ENCODE measurements at places on chromosomes 6 and 20.

DNA sequence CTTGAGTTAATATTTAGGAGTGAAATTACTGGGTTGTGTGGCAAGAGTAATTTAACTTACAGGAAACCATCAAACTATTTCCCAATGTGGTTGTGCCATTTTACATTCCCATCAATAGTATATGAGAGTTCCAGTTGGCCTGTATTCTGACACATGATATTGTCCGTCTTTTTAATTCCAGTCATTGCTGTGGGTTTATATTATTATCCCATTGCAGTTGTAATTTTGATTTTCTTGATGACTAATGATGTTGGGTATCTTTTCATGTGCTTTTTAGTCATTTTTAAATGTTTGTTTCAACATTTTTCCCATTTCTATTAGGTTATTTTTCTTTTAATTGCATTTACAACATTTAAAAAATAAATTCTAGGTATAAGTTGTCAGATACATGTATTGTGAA, 614.0 kb downstream of the UTRN start:
- peak; percentile 45 for DNase-seq

- DNase-seq: no peak
These were observed 37.0 kb downstream of the CEP250 start for GRCh38 chr20:35492352-35492751.

DNA sequence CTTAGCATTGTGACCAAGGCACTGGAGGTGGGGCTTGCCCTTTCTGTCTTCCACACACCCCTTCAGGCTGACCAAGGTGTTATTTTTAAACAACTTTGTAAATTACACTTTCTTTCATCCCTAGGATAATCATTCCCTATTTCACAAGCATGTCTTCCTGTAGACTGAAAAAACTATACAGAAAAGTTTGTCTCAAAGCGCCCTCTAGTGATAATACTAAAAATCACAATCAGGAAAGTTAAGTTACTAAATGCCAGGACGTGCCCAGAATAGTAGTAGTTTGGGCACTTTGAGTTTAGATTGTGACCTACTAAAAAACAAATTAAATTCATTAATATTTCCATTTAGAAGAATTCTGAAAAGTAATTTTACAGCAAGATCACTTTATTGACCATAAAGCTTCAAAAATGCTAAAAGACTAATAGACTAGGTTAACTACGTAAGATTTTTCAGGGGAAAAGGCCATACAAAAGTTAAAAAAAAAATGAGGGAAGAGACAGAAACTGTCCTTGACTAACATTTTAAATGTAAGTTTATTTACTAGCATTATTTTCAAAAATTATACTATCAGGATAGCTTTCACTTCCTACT, 123.3 kb upstream of the DUSP22 start:
- peak; percentile 81 for DNase-seq

- DNase-seq: no peak
These were observed 18.0 kb upstream of the ZFAND3 start for GRCh38 chr6:37801605-37801940.

- DNase-seq: no peak
These were observed 1.7 kb upstream of the MYB start for GRCh38 chr6:135179372-135179771.

DNA sequence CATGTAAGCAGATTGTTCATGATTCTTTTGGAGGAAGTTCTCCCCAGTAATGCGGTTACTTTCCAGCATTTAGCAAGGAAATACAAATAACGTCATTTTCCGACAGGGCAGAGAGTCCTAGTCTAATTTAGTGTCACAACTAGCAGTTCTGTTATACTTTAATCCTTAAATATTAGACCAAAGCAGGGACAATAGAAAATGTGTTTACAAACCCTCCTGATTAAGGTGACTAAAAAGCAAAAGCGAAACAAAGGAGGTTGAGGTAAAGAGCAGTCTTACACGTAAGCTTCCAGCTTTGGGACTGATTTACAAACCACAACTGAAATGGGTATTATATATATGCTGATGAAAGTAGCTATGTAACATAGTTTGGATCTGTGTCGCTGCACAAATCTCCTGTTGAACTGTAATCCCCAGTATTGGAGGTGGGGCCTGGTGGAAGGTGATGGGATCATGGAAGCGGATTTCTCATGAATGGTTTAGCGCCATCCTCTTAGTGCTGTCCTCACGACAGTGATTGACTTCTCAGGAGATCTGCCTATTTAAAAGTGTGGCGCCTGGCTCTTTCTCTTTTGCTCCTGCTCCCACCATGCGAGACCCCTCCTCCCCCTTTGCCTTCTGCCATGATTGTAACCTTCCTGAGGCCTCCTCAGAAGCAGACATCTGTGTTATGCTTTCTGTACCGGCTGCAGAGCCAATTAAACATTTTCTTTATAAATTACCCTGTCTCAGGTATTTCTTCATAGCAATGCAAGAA, 81.9 kb downstream of the PLCB1 start:
- no peak for DNase-seq

DNA sequence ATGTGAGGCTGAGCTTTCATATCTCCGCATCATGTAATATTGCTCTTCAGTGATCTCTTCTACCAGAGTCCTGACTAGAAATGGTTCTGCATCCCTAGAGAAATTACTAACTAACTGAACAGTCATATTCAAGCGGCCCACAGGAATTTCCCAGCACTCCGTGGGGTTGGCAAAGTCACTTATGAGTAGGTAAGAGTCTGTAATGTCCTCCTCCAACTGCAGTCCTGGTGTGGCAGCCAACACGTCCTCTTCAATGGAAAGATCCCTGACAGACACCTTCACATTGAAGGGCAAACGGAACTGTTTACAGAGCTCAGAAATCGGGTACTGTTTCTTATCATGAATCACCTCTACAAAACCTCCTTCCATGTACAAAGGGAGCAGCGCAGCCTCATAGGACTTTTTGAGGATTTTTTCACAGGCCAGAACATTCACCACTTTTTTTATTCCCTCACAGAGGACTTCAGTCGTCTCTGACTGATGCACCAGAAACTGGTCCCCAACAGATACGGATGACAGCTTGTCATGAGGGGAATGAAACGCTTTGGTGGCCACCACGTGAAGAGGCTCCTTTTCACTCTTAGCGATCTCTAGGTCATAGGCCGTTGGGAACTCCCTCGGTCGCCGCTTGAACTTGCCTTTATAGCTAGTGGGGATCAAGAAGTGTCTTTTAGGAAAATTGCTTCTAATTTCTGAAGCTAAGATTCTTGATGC, 87.7 kb downstream of the THEMIS start:
- no peak for DNase-seq

DNA sequence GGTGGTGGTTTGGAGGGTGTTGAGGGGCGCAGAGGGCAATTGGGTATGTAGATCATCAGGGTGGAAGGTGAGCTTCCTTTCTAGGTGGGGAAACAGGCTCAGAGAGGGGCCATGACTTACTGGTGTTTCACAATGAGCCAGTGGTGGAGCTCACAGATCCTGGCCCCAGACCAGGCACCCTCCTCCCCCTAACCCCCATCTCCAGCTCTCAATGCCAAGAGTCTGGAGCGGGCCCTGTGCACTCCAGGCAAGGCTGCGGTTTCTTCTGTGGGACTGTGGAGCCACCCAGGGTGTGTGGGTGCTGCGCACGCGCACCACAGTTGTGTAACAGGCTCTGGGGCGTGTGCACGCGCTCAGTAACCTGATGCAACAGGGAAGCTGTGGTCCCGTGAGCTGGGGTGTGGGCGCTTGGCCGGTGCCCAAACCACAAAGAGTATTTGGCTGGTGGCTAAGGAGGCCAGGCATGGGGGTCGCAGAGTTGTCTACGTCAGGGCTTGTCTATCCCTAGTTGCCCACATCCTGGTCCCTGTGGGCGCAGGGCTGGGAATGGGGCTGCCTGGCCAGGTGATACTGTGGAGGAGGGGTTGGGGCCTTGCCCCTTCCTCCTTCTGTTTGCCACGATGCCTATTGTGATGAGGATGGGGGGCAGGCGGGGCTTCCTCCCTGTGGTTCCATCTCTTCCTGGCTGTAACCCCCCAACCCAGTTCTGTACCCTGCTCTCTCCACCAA, 37.5 kb upstream of the MRPS18A start:
- peak; percentile 88 for DNase-seq

- peak; percentile 75 for DNase-seq
These were observed 58.5 kb upstream of the CEP85L start for GRCh38 chr6:118709859-118710350.

GRCh38 chr6:36082318-36082717, 48.0 kb upstream of the MAPK13 start:
- no peak for DNase-seq

DNA sequence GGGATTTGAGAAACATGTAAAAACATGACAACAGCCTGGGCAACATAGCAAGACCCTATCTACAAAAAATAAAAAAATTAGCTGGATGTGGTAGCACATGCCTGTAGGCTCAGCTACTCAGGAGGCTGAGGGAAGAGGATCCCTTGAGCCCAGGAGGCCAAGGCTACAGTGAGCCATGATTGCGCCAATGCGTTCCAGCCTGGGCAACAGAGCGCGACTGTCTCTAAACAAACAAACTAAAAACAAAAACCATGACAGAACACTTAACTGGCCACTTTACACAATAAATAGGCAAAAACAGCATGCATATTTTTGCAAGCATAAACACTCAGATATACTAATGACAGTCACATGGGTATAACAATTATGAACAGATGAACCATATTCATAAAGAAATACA, 60.0 kb downstream of the SYTL3 start:
- no peak for DNase-seq

- DNase-seq: no peak
These were observed 7.5 kb upstream of the RAET1E start for GRCh38 chr6:149905371-149905910.

- DNase-seq: no peak
These were observed 11.2 kb upstream of the GMNN start for GRCh38 chr6:24763578-24763977.

DNA sequence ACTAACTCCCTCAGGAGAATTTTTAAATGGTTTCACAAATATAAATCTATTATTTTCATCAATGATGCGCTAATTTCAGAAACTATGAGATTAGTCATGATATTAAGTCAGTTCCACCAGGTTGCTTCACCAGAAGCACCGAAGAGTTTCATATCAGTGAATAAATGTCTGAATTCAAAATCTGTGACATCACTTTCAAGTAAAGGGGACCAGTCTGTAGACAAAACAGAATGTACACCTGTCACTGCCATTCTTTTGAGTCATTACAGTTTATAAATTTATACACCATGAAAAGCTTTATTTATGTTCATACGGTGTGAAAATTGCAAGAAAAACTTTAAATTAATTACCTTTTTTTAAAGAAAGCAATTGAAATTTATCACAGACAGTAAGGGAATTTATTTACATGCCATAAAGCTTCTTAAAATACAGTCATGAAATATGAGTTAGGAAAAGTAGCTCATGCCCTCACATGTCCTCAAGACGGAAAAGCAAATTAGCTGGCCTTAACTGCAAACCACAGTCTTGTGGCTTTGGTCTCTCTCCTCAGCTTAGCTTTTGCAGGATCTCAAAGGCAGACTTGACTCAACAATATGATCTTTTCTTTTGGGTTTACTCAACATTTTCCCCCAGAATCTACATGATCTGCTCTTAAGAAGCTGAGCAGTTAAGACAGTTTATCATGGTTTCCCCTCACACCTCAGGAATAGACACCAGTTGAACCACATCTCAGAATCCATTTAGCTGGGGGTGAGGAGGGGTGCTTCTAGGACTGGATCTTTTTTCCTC, 177.7 kb upstream of the MCHR2 start:
- no peak for DNase-seq

GRCh38 chr20:63461104-63461763, 11.2 kb downstream of the KCNQ2 start:
- DNase-seq: peak; percentile 34

DNA sequence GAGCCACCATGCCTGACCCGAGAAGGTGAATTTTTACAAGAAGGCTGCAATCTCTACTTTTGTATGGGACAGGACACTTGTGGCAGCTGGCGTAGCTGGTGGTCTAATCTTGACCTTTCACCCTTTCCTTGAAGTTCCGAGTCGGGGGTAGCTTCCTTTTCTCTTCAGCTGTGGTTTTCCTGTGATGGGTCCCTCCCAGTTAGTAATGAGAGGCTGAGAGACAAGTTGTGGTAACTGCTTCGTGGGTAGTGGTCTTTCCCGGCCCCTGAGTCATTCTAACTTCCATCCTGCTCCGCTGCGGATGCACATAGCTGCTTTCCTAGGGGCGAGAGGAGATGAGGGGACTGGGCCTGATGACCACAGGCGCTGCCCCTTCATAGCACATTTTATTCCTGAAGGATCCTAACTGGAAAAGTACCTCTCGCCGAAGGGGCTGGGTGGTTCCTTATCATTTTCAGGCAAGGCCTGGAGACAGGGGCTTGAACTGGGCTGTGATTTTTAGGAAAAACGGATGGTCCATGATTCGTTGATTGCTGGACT, 3.1 kb downstream of the SYNJ2 start:
- DNase-seq: no peak

DNA sequence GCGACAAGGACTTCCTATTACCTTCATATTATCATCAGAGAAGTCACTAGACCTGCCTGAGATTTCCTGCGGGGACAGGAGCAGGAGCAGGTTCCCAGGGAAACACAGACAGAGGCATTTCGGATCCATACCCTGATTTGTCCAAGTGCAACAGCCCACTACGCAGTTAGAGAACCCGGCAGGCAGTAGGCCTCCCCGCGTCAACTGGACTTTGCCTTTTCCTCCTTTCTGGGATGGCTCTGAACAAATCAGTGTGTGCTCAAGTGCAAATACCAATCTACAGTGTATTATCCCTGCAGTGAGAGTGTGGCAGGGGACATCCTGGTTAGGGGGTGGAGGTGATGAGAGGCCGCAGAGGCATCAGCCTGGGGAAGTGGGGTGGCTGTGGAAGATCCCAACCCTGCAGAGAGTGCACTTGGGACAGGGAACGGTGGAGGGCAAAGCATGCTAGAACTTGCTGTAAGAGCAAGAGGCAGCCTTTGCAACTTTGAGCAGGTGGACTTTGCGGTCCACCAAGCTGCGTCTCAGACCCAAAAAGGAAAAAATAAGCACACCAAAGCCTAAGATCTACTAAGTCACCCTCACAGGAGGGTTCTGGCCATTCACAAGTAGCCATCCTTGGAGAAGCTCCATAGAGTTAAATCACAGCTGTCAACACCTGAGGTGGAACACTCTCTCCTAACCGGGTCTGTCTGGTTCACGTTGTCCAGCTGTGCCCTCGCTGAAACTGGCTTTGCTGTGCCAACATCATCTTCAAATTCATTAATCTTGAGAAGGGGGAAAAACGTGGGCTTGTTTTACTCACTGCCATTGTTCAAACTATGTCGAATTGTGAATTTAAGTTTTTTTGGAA, 159.1 kb downstream of the ZDHHC14 start:
- DNase-seq: no peak

DNA sequence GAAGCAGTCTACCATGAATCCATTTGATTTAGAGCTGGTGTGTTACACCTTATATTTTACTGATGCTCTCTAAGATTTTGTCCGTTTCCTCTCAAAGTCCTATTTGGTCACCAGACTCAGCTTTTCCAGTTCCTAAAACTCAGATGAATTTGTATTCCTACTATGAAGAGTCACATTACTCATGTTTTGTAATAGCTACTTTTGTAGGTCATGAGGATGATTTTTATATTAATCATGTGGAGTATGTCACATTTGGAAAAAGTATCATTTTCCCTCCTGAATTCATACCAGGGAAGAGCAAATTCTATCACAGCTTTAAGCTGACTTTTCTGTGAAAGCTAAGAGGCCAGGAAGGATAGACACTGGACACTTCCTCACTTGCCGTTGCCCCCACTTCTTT, 140.6 kb upstream of the SCGN start:
- peak; percentile 54 for DNase-seq
